GM12892 (cell line): ENCODE measurements at places on chromosomes 12 and 14.

DNA sequence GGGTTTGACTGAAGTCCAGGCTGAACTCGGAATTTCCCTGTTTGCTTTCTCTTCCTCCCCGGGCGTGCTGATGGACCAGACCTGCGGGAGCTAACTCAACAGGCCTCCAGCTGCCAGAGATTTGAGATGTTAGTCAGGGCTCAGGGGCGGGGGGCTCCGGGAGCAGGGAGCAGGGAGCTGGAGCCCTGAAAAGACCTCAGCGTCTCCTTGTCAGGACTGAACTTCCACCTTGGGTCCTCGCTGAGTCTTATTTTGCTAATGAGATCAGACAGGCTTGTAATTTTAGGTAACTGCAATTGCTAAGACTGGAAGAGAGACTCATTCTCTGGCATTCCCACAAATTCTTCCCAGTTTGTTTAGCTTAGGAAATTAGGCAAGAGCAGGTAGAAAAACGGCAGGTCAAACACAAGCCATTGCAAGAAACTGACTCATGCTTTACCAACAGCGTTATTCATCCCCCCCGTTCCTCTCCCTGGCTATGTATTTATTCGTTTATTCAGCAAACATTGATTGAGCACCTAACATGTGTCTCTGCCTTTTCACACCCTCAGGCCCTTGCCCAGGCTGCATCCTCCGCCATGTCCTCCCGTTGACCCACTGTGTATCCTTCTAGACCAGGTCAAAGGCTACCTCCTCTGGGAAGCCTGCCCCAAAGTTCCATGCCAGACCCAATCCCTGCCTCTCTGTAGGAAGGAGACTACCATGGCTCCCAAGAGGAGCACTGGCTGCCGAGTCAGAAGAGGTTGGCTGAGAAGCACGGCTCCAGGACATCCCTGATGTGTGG lies 80.4 kb upstream of the DIO3 start:
- no peak for DNase-seq

DNA sequence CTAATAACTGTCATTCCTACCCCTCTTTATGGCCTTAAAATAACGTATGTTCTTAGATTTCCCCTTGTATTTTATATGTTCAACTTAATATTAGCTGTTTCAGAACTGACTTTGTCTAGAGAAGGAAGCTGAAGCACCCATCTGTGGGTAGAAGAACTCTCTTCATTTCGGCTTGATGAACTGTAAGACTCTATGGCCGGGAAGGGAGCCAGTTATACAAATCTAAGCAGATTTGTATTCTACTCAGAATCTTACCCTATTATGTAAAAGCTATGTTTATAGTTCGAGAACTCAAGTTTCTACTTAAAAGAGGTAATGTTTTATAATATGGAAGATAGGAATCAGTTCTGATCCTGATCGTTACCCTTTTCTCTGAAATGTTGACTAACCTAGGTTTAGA lies 390.9 kb upstream of the PRICKLE1 start:
- no peak for DNase-seq

DNA sequence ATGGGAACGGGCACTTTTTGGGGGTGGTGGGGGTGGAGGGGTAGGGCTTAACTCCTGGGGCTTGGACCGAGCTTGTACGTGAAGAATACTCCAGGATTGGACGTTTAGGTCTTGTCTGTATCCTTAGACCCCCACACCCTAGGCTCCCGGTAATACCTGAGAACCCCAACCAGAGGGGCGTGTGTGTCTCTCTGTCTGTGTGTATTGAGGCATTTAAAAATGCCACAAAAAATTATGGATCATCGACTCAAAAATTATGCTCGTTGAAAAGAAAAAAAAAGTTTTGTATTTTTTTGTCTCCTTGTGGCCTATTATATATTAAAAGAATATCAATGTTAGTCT lies 459 bp downstream of the PPFIBP1 start:
- DNase-seq, result no peak

- no peak for DNase-seq
Observed at GRCh38 chr12:47717443-47718193, 7.7 kb downstream of the ENDOU start.

- DNase-seq, result no peak
Observed at GRCh38 chr12:53235742-53236442, 3.9 kb upstream of the RARG start.

GRCh38 chr12:66976526-66976925 lies 292.6 kb upstream of the CAND1 start:
- no peak for DNase-seq

GRCh38 chr12:46562625-46563225 lies 190.2 kb upstream of the SLC38A2 start:
- DNase-seq, result no peak

DNA sequence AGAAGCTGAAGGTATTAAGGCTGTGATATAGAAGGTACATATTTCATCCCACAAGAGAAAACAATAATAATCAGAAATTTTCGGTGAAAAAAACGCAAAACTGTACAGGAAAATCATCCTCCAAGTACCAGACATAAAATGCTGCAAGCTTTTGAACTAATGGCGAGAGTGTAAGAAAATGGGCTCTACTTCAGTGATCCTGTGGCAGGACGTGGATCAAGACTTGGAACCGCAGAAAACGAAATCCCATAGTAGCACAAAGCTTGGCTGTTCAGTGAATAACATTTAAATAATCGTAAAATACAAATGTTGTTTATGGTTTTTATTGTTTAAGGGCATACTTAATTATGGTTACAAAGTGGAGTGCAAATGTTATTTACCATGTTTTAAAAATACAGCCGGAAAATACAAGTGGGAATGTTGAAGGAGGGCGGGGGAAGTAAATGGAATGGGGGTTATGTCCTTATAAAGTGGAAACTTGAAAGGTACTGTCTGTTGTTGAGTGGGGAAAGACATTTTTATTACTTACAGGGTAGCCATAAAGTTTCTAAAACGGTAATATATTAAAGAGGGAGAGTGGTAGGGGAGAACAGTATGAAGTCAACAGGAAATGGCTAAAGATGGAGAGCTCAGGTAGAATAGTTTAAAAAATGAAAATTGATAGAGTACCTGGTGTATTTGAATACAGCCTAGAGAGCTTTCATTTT lies 1.1 kb downstream of the SMIM10L1 start:
- no peak for DNase-seq

- DNase-seq, result no peak
Observed at GRCh38 chr14:103232031-103232808, 101.8 kb upstream of the EIF5 start.

DNA sequence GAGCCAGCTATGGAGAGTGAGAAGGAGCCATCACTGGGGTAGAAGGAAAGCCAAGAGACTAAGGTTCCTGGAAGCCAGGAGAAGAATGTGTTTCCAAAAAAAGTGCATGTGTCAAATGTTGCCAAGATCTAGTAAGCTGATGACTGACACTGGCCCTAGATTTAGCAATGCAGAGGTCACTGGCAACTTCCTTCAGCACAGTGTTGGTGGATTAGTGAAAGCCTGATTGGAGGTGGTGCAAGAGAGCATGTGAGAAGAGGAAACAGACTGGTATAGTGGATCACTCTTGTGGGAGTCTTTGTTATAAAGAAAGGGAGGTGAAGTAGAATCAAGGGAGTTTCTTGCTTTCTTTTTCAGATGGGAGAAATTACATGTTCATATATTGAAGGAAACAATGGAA lies 34.1 kb upstream of the CHGA start:
- DNase-seq, result no peak

- DNase-seq, result no peak
Observed at GRCh38 chr12:104720339-104721038, 237.6 kb downstream of the SLC41A2 start.
